DMS 273 treated with DMSO at 0.1 percent for 48 hours (cell line): ENCODE measurements at places on chromosomes 4 and X.

DNA sequence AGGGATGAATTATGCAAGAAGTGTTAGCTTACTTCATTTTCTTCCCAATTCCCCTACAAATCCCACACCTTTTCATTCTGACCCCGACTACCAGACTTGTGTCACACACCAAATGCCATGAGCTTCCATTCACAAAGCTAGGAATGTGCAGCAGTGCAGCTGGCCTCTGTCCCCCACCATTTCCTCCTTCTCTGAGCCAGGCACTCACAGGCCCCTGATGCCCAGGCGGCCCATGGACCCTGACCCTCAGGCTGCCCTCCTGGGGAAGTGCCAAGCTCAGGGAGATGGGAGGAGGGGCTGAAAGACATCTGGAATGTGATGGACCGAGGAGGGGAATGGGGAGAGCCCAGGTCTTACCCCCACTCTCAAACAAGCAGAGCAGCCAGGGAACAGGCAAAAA is 67.0 kb upstream of the BCOR start:
- DNase-seq = no peak

- peak; percentile 0 for DNase-seq
Observed at GRCh38 chr4:138035781-138036258, 206.3 kb downstream of the SLC7A11 start.

GRCh38 chrX:1491851-1492349 is 39.2 kb upstream of the ASMTL start:
- no peak for DNase-seq

DNA sequence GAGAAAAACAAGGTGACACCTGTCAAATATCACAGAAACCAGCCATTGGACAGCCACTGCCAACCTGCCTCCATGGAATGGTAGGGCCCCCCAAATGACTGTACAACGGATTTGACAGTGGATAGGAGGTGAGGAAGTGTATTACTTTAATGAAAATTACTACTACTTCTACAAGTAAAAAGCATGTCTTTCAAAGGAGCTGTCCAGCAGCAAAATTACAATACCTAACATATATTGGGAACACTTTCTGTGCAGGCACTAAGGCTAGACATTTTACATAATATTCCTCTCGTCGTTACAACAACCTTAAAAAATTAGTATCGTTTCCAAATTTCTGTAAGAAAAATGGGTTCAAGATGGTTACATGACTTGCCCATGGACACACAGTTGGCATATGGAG is 14.9 kb downstream of the PPP3CA start:
- DNase-seq = no peak

DNA sequence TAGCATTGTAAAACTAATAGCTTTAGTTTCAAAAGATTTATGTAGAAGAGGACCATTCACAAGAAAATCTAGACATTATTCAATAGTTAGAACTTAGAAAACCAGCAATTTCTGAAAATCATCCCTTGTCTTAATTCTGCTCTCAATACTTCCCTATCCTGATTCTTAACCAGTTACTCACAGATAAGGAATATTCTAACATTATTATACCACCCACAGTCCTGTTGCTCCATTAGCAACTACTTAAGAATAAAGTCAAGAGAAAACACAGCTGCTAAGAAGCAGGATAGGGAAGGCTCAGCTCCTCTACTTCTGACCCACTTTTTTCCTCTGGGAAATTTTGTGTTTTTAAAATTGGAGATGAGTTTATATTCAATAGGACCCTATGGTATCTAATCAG is 47.7 kb downstream of the PHKA1 start:
- DNase-seq = no peak

GRCh38 chr4:22667332-22667940 is 25.3 kb upstream of the GBA3 start:
- no peak for DNase-seq

DNA sequence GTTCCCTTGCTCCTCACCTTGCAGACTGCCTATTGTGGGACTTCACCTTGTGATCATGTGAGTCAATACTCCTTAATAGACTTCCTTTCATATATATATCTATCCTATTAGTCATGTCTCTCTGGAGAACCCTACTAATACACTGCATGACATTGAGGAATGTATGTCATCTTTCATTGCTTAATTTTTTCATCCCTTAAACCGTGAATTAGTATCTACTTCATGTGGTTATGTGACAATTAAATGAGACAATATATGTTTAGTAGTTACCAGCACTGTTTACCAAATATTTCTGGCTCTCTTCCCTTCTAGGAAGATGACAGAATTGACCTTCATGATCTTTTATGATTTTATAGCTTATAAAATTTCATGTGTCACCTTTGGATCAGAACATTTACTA is 759.5 kb downstream of the GRXCR1 start:
- DNase-seq = no peak

- no peak for DNase-seq
Observed at GRCh38 chr4:112284166-112284565, 1.5 kb downstream of the TIFA start.

GRCh38 chrX:56758456-56758855 is 29.4 kb downstream of the NBDY start:
- DNase-seq = no peak

GRCh38 chrX:16063141-16063540 is 60.2 kb upstream of the GRPR start:
- DNase-seq = no peak

DNA sequence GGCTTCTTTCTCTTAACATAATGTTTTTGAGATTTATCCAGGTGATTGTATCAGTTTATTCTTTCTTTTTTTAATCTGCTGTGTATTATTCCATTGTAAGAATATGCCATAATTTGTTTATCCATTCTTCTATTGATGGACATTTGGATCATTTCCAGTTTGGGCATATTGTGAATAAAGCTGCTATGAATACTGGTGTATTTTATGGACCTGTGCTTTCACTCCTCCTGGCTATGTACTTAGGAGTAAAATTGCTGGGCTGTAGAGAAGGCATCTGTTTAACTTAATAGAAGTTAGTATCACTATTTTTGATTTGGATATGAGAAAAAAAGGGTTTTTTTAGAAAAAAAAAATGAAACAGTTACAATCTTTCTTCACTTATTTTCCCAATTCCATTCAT is 50.0 kb upstream of the FAM9C start:
- DNase-seq = no peak

DNA sequence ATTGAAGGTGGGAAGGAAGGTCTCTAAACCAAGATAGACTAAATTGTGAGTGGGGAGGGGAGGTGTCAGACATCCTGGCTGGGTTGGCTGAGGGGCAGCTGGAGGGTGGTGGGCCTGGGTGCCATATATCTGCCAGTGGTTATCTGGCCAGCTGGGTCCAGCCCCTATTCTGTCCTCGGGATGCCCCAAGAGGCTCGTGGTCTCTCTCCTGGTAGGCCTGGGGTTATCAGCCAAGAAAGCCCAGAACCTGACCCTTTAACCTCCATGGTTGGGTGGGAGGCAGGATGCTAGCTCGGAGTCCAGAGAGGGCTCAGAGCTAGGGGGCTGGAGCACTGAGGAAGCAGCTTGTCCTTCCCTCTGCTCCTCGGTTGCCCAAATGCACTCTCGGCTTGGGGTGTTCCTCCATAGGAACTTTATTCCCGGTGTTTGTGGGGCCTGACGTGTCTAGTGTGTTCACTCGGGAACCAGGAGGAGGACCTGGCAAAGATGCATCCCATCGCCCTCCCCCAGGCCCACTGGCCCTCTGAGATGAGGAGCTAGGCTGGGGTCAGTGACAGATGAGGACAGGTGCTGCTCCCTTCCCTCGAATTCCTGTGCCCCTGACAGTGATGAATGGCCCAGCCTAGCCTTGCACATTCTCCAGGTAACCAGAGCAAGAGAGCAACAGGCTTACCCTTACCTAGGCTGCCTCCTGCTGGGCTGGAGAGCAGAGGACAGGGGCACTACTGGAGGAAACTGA is 5.2 kb upstream of the EFNB1 start:
- no peak for DNase-seq

GRCh38 chr4:14168919-14169318 is 541.4 kb upstream of the BOD1L1 start:
- no peak for DNase-seq

GRCh38 chr4:122469457-122469856 is 12.9 kb upstream of the IL2 start:
- DNase-seq = no peak

DNA sequence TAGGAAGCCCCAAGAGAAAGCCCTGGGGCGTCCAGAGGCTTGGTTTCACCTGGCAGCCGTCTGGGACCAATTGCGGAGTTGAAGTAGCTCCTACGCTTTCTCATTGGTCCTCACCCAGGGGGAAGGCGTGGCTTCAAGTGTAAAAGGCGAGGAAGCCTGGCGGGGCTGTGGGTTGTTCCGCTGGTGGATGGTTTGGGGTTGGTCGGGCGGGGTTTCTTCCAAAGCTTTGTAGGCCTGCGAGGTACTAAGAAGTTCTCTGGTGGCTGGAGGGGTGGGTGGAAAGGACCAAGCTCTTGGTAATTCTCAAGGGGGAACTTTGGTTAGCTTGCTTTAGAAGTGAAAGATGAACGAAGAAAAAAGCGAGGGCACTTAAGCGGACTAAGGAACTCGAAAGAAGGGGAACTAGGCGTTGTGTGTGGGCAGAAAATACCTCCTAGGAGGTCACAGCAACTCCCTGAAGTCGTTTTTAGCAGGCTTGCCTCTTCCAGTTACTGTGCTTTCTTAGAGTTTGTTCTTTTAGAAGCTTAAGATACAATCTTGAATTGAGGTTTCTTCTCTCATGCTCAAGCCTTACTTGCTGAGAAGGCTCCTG is 36.6 kb downstream of the CCNG2 start:
- no peak for DNase-seq

GRCh38 chr4:98828801-98829200 is 100.1 kb downstream of the EIF4E start:
- peak; percentile 3 for DNase-seq

DNA sequence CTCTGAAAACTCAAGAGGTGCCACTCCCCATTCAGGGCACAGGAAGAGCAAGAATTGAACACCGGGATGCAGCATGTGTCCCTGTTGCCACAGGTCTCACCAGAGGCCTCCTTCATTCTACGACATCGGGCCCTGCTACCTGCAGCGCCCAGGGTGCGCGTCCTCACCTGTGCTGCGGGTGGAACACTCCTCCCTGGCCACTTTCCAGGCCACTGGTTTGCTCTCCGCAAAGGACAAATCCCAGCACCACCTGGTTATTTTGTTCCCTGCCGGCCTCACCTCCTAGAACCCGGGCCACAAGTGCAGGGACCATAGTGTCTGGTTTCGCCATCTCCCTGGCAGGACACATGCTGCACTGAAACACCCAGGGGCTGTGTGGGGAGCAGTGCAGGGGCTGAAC is 14.3 kb upstream of the FAM3A start:
- no peak for DNase-seq

GRCh38 chrX:50812995-50813842 is 775 bp downstream of the SHROOM4 start:
- no peak for DNase-seq

GRCh38 chr4:78529569-78530209 is 21.9 kb upstream of the ANXA3 start:
- DNase-seq = no peak

DNA sequence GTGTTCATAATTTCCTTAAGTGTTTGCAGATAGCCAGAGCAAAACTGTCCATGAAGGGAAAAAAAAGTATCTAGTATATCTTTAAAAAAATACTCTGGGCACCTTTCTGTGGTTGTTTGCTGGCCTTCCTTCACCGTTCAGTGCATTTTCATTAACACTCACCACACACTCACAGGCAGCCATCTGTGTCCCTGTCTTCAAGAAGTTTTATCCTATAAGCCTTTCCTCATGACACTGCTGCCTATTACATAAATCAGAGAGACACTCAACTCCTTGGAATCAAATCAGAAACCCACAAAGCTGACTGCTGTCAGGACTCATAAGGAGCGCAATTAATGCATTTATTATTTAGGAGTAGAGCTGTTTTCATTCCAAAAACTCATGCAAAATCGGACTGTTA is 1720.2 kb downstream of the PCDH7 start:
- no peak for DNase-seq

DNA sequence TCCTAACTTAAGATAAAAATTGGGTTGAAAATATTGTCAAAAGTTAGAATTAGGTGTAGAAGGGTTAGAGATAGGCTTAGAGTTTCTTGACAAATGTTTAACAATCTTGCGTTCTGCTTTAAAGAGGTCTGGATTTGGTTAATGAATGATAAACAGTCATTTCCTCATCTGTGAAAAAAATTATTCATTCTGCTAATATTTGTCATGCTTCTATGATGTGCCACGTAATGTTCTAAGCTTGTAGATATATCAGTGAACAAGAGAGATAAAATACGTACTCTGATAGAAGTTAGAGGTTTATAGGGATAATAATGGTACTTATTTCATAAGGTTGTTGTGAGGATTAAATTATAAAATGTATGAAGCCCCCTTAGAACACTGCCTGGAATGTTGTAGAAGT is 443.0 kb upstream of the GALNT7 start:
- DNase-seq = no peak

DNA sequence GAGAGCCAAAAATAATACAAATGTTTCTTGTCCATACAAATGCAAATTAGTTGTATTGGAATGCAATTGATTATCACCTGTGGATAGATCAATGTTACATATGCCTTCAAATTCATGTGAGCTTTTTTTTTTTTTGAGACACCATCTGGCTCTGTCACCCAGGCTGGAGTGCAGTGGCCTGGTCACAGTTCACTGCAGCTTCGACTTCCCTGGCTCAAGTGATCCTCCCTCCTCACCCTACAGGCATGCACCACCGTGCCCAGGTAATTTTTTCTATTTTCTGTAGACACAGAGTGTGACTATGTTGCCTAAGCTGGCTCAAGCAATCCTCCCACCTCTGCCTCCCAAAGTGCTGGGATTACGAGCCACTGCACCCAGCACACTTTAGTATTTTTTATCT is 38.6 kb upstream of the TMEM184C start:
- DNase-seq = no peak

GRCh38 chr4:150318971-150319370 is 240.7 kb downstream of the DCLK2 start:
- DNase-seq = no peak

GRCh38 chrX:29870608-29871007 is 344.8 kb upstream of the MAGEB2 start:
- no peak for DNase-seq

DNA sequence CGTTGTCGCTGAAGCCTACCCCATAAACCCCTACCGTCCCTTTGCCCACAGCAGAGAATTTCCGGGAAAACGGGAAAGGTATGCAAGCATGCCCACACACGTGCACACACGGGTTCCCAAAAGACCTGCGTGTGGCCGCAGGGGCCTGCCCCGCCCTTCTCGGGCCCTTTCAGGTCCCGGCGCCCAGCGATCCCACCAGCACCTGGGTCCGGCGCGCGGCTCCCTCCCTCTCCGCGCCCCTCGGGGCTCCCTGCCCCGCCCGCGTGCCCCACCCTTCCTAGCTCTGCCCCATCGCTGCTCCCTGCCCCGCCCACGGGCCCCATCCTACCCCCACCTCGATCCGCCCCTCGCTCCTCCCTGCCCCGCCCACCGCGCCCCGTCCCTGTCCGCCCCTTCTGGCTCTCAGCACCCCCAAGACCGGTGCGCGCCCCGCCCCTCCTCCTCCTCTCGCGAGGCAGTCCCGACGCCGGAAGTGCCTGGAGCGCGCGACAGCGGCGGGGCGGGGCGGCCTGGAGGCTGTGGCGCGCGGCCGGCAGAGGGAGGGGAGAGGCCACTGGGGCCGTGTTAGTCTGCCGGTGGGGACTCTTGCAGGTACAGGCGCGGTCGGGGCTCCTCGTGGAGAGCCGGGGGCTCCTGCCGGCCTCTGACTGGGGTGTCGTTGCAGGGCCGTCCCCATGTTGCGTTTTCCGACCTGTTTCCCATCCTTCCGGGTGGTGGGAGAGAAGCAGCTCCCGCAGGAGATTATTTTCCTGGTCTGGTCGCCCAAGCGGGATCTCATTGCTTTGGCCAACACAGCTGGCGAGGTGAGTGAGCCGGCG is at the start of gene ANAPC4:
Gene ANAPC4 (plus strand): TSS at position 510 of the 818 bp plus-strand sequence. CDS start 165 bp downstream, at position 675.
- DNase-seq = peak; percentile 72

- DNase-seq = no peak
Observed at GRCh38 chr4:1361431-1361830, 14.4 kb downstream of the UVSSA start.

GRCh38 chr4:96326846-96327245 is 487.0 kb downstream of the PDHA2 start:
- DNase-seq = no peak
